ENCODE measurements at places on chromosomes 12 and 14.

- DNase-seq: no peak
Observed at GRCh38 chr14:70416338-70416724, 559 bp downstream of the SYNJ2BP start.

DNA sequence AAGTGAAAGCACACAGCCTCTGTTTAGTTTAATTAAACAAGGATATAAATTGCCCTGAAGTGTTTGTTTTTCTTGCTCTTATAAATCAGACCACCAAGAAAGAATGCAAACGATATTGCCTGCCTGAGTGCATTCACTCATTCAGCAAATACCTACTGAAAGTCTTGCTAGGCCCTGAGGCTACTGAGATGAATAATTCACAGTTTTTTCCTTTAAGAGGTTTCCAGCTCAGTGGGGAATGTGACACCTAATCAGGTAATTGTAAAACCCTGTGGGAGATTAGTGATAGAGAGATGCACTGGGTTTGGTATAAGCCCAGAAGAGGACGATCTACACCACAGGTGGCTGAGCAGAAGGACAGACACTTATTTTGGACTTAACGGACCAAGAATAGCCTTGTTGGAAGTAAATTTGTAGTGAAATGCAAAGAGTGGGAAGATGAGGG is 151.4 kb downstream of the SLC35F4 start:
- no peak for DNase-seq

GRCh38 chr12:55708695-55709233 is 1.1 kb upstream of the ITGA7 start:
- DNase-seq: no peak

GRCh38 chr14:54747616-54748015 is 155.0 kb downstream of the GCH1 start:
- DNase-seq: no peak

- no peak for DNase-seq
Observed at GRCh38 chr12:104566244-104566993, 109.7 kb downstream of the CHST11 start.

- DNase-seq: no peak
Observed at GRCh38 chr12:95208678-95209077, 8.6 kb downstream of the FGD6 start.

GRCh38 chr14:54909817-54910558 is 7.4 kb upstream of the GCH1 start:
- no peak for DNase-seq

GRCh38 chr12:116076399-116076798 is 201.1 kb downstream of the MED13L start:
- no peak for DNase-seq

- no peak for DNase-seq
Observed at GRCh38 chr14:67940486-67941455, 121.2 kb downstream of the RAD51B start.

- peak; percentile 41 for DNase-seq
Observed at GRCh38 chr12:2752676-2753371, 41.9 kb upstream of the FKBP4 start.

DNA sequence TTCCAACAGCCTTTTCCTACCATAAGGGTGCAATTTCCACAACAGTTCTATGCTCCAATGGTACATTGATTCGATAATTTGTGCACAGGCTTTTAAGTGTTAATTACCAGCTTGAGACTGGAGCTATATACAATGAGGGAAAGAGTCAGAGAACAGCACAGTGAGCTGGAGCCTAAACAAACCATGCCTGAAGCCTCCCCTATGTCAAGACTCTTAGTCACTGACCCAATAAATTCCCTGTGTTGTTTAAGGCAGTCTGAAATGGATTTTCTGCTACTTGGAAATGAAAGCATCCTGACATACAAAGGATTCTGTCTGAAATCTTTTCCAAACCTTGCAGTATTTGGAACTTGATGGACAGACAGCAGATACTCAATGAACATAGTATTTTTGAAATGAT is 149.0 kb downstream of the EFCAB11 start:
- DNase-seq: no peak

DNA sequence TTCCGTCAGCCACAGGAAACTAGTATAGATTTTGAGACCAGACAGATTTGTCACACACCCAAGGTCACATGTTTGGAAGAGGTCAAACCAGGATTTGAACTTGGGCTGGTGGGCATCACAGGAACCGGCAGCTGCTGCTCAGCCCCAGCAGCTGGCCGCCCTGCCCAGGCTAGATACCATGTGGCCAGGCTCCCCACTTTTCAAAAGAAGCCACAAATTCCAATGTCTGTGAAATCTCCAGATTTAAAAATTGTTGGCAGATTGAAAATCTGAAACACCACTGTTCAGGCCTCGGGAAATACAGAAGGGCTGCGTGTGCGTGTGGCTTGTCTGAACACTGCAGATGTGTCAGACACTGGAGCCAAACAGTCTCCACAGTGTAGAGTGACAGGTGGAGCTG is 30.4 kb downstream of the MMAB start:
- DNase-seq: no peak

DNA sequence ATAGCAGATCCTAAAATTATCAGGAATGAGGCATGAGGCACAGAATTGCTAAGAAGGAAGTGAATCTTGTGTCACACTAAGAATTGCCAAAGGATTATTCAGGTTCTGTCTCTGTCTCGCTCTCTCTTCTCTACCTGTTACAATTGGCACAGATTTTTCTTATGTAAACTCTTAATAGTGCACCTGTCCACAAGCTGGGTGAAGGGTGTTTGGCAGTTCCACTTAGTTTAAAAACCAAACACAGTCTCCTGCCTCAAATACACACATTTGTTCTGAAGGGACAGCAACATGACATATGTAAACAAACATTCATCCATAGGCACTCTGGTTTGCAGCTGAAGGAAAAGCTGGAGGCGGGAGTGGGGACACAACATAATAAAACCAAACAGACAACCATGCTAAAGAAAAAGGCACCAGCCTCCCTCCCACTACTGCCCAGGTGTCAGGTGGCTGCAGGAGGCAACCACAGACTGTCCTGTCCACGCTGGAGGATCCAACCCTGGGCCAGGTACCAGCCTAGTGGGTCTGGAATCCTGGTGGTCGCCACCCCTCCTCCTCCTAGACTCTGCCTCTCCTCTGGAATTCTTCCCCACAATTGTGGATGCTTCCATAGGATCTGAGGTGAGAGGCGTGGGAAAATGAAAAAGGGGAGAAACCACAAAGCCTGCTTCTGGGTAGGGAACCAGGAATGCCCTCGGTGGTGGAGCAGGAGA is 81.2 kb downstream of the TMEM260 start:
- no peak for DNase-seq

DNA sequence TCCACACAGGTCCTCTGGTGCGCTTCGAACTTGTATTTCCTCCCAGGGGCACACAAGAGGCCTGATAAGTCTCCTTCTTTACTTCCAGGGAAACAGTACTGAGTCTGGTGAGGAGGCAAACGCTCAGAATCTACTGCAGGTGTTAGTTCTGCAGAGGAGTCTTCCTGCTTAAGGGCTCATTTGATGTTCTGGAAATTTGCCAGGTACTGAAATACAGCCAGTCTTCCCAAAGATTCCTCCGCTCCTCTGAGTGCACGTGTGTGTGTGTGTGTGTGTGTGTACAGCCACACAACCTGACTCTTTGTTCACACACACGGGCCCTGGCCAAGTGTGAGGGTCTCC is 92.0 kb downstream of the FBXL14 start:
- no peak for DNase-seq

- DNase-seq: no peak
Observed at GRCh38 chr12:118315821-118316220, 56.9 kb downstream of the TAOK3 start.

DNA sequence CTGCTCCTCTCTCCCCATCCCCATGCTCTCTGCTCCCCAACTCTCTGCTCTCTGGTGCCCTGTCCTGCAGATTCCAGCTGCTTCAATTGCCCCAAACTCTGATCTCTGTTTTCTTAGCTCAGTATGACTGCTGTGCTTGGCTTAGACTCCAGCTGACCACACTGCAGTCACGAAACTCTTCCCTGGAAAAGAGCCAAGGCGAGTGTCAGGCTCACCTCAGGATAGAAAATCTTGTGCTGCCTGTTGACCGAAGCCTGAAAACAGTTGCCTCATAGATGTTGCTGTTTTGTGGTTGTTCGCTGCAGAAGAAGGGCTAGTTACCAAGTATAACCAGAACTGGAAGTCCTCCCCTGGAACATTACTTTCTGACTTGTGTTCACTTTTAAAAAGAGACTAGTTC is 6.7 kb upstream of the STON2 start:
- no peak for DNase-seq

- no peak for DNase-seq
Observed at GRCh38 chr12:113154351-113154973, 4.9 kb downstream of the CFAP73 start.

DNA sequence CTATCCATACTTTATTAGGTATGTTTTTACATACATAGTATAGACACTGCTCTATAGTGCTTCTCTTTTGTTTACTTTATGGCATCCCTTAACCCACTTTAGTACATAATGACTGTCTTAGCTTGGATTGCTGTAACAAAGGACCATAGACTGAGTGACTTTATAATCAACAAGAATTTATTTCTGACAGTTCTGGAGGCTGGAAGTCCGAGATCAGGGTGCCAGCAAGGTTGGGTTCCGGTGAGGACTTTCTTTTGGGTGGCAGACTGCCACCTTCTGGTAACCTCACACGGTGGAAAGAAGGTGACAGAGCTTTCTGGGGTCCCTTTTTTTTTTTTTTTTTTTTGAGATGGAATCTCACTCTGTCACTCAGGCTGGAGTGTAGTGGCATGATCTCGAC is 48.6 kb upstream of the PPM1H start:
- DNase-seq: no peak

GRCh38 chr12:45532113-45532512 is 197.4 kb upstream of the ARID2 start:
- DNase-seq: no peak

GRCh38 chr12:89999699-90000505 is 291.3 kb upstream of the ATP2B1 start:
- no peak for DNase-seq

DNA sequence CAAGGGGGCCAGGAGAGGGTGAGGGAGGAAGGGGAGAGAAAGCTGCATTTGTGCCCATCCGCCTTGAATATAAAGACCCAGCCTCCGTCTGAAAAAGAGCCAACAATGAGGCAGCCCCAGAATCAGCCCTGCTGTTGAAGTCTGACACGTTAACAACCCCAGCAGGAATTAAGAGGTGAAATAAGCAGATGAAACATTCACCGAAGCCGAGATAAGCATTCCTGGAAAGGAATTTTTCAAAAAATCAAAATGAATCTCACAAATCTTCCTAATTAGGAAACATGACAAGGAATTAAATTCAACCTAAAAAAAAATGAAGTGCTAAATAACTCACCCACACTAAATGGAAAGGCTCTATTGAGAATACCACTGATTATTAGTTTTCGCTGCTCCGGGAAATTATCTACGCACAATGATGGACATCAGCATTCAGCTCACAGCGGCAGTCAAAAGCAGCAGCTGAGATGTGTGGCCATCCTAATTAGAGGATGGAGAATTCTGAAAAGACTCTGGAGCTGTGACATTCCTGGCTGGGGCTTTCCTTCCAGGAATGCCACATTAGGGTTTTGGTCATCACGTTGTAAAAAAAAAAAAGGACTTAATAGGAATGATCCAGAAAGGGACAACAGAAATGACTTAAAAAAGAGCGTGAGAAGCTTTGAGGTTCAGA is 8.2 kb upstream of the PARP11 start:
- DNase-seq: no peak

- DNase-seq: no peak
Observed at GRCh38 chr12:53798575-53798974, 46.8 kb upstream of the CISTR start.

GRCh38 chr12:72777806-72778205 is 505.6 kb downstream of the TRHDE start:
- no peak for DNase-seq

DNA sequence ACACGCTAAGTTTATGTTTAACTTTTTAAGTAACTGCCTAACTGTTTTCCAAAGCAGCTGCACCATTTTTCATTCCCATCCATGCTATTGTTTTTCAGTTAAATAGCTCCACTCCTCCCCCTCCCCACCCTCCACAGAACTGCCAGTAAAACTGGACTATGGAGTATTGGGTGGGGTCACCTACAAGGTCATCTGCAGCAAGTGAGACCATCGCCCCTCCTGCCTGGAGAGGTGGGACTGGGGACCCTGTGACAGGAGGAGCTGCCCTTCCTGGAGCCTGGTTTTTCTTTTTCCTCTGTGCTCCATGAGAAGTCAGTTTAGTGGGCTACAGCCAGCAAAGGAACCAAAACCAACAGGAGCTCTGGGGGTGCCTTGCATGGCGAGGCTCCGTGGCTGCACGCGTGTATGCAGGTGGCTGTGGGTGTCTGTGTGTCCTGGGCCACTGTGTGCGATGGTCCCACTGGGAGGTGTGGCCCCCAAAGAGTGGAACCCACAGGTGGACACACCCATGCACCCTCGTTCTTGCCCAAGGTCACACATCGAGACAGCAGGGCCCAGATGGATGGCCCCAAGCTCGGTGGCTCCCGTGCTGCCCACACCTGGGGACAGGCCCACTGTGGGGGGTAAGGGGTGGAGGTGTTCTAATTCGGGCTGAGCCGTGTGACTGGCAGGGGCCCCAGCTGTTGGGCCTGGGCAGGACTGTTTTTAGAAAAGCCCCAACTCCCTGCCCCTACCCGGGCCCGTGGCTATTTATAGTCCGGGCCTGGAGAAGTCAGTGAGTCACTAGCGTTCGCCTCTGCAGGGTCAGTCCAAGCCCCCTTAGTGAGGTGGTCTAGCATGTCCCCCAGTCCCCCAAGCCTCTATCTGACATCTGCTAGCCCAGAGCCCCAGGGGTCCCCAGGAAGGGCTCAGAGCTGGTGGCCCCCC is 2.3 kb upstream of the ADSS1 start:
- DNase-seq: no peak

- no peak for DNase-seq
Observed at GRCh38 chr12:50614167-50614759, 109.5 kb downstream of the DIP2B start.

GRCh38 chr12:118359541-118359915 is 13.2 kb downstream of the TAOK3 start:
- peak; percentile 54 for DNase-seq

DNA sequence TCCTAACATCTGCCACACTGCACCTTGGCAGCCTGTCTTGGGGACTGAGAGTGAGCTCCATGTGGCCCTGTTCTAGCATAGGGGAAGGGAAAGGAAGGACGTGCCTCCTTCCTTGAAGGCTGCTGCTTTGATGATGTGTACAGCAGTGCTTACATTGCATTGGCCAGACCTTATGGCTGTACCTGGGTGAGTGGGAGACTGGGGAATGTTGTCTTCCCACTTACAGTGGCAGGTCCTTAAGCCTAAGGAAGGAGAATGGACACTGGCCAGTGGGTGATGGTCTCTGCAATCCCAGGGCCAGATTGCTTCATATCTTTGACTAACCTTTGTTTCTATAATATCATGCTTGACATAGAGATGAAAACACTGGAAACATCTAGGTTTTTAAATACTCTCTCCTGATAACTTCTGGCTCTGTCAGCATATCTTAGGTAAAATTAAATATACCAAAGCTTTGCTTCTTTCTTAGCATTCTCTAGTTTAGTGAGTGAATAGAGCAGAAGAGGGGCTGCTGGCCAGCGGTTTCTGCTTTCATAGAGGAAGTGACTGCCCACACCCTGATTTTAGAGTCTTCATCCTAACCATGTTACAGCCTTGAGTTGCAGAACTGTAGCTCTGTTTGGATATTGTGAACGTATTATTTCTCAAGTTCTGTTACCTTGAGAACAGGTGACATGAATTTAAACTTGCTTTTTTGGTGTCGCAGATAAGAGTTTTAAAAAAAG is 27.2 kb downstream of the KLC1 start:
- peak; percentile 10 for DNase-seq

GRCh38 chr12:65170209-65170881 is 962 bp downstream of the LEMD3 start:
- DNase-seq: peak; percentile 51

Measured in CD14-positive monocyte (primary cell).